CD4-positive, alpha-beta T cell treated with Interleukin-21 for 1 hour (primary cell): ENCODE measurements at places on chromosomes 5 and 9.

DNA sequence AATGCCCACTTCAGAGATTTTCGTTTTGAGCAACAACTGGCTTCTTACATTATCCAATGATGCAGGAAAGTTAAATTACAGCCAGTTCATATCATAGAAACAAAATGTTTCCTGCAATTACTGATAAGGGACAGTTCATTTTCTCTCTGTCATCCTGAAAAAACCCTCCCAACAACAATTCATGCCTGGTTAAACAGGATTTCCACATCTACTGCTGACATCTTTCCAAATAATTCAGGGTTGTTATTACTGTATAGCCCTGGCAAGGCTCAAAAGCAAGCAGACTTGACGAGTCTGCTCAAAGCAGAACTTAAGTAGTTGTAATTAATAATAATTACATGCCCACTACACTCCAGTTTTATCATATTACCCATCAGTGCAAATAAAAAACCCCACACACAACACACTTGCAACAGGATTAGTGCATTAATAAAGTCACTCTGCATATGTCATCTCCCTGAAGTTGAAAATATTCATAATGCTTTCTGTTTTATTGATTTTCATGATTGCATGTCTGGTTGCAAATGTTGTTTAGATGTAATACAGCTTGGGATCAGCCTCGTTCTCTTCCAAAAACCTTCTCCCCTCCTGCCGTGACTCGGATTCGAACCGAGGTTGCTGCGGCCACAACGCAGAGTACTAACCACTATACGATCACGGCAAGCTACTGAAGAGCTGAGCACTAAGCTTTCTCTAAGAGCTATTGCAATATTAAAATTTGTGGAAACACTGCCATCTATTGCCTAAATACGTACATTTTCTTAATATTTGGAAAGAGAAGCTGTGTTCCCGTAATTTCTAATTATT, 119.6 kb upstream of the NFIB start:
- no peak for DNase-seq

GRCh38 chr5:150442699-150443080, 6.8 kb downstream of the RPS14 start:
- DNase-seq: no peak

DNA sequence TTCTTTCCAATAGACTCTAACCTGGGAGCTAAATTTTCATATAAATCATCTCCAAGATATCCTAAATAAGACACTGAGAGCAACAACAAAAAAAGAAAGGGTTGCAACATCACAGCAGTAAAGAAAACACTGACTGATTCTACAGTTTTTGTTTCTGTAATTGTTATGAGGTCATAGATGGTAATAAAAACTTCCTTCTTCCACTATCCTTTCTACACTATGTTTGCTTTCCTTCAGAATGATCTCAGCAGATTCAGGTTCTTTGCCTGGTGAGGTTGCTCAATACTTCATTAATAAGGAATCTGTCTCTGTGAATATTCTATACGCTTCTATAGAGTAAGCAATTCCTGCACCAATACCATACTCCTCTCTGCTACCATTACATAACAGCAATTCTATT, 835.6 kb upstream of the GRAMD2B start:
- DNase-seq: no peak

DNA sequence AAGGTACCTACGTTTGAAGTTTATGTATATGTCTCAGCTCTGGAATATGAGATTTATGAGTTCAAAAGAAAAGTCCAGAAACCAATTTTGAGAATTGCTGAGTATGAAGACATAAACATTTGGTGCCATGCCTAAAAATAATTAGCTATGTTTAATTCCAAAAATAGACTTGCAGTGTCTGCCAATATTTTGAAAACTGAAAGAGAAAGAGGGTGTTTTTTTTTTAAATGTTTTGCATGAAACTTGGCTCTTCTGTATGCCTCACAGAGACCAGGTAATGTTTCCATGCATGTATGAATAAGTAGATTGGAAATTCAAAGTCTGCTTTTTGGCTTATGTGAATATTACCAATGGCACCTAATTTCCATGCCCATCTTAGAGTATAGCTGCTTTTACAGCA, 634.4 kb upstream of the C9orf72 start:
- DNase-seq: no peak

DNA sequence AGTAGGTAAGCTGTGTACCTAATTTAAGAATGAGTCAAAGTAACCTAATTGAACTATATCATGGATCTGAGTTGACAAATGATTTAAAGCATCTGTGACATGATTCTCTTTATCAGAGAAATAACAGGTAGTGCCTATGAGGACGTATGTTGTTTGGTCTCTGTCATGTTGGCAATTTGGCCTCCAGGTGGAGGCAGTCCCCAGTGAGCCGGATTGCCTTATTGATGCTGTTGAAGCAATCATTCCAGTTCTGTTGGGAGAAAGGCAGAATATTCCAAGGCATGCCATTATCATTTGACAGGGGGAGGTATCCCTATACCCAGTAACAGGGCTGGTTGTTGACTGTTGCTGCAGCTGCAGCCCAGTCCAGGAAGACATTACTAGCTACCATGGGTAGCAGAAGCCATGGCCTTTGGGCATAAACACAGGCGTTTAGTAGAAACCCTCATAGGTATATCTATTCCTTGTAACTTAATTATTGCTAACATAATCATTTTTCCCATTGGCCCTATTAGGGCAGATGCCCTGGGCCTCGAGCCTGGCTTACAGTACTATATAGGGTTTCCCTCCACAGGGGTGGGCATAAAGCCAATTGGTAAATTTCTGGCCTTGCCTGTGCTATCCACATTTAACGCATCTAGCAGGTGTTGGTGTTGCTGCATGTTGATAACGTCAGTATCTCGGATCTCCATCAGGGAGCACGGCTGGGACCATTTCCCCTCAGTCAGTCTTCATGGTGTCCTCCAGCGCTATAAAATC, 12.2 kb upstream of the SLC22A4 start:
- no peak for DNase-seq

GRCh38 chr9:107337676-107338590, 54.9 kb downstream of the RAD23B start:
- DNase-seq: no peak

DNA sequence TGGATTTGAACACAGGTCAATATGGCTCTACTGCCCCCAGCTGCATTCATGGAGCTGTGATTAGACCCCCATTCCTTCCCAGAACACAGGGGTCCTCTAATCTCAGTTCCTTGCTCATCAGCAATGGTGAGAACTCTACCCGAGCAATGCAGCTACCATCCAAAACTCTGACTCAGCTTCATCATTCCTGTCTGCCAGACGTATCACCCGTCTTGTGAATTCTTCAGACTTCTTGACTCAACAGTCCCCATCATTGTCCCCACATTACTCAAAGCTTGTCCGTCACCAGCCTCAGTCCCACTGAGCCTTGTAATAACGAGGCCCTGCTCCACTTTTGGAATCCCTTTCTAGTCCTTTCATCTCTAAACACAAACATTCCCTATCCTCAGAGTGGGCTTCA, 36.3 kb upstream of the STX17 start:
- DNase-seq: no peak

DNA sequence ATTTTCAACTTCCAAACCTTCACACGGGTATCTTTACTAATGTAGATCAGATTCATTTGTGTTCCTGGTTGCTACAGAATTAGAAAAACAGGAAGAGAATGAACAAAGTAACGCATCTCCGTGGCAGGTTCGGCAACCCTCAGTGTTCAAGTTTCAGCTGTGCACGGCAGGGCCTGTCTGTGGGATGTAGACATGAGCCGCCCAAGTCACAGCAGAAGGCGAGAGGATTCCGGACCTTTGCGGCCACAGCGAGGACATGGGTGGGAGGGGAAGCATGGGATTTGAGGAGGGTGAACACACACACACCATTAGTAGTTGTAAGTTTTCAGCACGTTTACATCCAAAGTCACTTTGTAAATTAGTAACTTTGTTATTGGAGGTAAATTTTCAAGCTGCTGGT, 31.7 kb upstream of the CEP72 start:
- DNase-seq: no peak

DNA sequence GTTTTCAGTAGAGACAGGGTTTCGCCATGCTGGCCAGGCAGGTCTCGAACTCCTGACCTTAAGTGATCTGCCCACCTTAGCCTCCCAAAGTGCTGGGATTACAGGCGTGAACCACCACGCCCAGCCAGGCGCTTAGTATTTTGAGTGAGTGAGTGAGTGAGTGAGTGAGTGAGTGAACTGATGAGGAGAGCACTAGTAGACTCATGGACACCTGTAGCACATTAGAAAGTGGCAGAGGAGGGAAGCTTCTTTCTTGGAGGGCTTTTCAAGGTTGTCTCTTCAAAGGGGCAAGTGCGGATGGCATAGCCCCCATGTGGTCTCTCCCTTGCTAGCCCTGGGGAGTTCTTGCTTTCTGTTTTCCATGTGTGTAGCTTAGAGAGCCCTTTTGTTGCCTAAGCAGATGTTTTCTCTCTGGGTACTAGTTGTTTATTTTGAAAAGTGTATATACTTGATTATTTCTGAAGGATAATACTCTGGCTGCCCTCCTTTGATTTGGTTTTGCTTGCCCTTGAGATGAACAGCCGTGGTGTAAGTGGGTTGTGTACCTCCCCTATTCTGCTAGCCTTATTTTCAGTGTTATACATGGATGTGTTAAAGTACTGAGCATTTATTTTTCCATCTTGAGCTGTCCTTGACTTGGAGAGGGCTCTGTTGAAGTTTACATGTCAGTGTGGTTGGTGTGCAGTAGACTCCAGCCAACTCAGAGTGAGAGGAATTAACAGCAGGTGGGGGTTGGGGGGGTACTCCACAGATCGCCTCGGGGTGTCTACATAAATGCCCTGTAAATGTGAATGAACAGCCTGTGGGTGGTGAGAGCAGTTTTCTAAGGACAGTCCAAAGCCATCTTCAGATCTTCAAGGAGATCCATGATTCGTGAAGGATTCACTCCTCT, 35.5 kb downstream of the PRRC2B start:
- no peak for DNase-seq

DNA sequence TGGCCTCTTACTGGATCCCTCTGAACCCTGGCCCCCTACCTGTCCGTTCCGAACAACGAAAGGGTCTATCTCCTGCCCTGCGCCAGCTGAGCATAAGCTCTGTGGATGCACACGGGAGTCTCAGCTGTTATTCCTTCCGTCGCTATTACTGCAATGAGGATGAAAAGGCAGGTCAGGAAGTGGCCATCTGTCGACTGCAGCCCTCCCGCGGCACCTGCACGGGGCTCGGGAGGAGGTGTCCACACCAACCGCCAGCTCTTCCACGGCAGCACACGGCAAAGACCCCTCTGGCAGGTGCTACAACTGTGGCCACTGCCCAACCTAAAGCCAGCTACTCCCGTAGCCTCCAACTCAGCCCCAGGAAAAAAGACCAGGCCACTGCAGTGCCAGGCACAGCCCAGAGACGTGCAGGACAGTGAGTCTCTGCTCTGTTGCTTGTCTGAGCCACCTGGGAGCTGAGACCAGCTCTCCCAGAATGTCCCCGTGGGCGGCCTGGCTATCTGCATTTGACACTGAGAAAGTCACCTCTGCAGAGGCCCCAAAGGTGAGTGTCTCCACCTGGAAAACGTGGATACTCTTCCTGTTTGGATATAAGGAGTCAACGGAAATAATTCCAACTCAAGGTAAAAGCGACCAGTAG, 19.1 kb downstream of the CAMSAP1 start:
- no peak for DNase-seq

DNA sequence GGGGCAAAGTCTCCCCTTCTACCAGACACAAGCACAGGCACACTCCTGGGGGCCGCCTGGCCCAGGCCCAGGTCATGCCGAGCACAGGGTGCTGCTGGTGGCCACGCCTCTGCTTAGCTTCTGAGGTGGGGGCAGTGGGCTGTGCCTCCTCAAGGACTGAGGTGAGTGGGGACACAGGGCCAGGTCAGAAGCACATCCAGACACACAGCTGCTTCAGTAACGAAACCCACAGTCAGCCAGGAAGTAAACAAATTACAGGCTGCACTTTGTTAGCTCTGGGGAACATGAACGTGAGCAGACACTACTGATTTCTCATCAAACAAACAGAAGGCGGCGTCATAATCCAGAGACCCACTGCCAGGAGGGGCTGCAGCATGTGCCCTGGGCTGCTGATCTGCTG, 192.4 kb downstream of the HSPA4 start:
- no peak for DNase-seq

GRCh38 chr9:125889476-125890419, 142.6 kb downstream of the PBX3 start:
- peak; percentile 33 for DNase-seq

GRCh38 chr9:4289411-4290326, 10.2 kb downstream of the GLIS3 start:
- DNase-seq: no peak

- no peak for DNase-seq
Observed at GRCh38 chr9:112784020-112784785, 33.6 kb downstream of the SNX30 start.

GRCh38 chr9:87020169-87020950, 73.1 kb upstream of the GAS1 start:
- DNase-seq: no peak

DNA sequence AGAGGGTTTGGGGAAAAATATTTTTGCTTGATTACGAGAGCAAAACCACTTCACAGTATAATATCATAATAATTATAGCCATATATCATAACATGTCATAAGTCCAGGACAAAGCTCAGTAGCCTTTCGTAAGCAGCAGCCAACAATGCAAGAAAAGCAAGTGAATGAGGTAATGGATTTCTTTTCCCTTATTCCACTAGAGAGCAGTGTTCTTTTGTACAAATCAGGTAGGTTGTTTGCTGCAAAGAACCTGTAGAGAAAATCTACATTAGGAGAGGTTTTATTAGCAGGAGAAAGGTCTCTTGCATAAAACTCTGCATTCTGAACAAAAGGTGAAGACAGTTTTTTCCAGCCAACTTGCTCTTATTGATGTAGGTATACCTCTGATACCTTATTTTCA, 1033.4 kb downstream of the TLE4 start:
- no peak for DNase-seq

- DNase-seq: no peak
Observed at GRCh38 chr5:72788866-72789505, 27.5 kb upstream of the TNPO1 start.

DNA sequence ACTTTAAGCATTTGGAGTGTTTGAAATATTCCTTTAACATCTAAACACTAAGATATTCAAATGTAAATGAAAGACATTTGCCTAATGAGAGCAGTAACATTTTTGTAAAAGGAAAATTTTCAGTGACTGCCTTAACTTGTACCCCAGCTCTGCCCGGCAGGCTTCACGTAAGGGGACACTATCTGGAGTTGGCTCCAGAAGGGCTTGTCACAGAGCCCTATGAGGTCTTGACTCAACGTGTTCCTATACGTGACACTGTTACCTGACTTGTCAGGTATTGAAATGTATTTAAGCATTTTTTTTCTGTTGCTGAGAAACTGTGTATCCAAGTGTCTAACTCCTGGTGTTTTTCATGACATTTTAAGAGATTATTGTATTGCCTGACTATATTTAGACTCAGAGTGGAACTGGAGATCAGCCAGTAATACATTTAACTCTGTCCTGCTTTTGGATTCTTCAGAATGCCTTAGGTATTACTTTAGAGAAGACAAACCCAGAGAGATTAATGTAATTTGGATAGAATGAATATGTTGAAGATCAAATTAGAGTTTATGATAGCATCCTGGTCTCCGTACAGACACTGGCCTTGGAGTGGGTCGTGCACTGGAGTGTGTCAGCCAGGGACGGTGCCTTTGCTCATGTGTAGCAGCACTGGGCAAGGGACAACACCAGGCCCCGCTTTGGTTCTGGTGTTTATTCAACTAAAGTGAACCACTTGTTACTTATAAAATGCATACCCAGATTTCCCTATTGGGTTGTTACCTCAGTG, 34.6 kb upstream of the PHF2 start:
- no peak for DNase-seq
